Activated CD4-positive, alpha-beta T cell treated with anti-CD3 and anti-CD28 coated beads, Interleukin-2, amount 10 ng/mL, durations not matched to agents 24 days and 14 days (primary cell): ENCODE measurements at places on chromosomes 6 and 20. TPM values are rescaled to one million over a fixed set of nuclear protein-coding genes. Genes with fewer than 3 reads are reported as not detected.

TSPYL4 gene
- total RNA-seq: 22.1 and 22.2 TPM in 2 replicates

TNXB gene
- total RNA-seq: 3.3 and 4.6 TPM in 2 replicates

C20orf141 gene
- not detected in 2 replicates for total RNA-seq

- H3K36me3 ChIP-seq: peaks cover 44% of the 10 kb centered on the region
- no peaks in the 10 kb centered on the region for H3K27me3 ChIP-seq
- H3K27ac ChIP-seq: peak overlapping the region; percentile 62
- peaks cover 51% of the 10 kb centered on the region for H3K4me1 ChIP-seq
- H3K4me3 ChIP-seq: peak overlapping the region; percentile 57
Measured at GRCh38 chr20:34365765-34366213, 2.7 kb downstream of the ITCH start.

DNA sequence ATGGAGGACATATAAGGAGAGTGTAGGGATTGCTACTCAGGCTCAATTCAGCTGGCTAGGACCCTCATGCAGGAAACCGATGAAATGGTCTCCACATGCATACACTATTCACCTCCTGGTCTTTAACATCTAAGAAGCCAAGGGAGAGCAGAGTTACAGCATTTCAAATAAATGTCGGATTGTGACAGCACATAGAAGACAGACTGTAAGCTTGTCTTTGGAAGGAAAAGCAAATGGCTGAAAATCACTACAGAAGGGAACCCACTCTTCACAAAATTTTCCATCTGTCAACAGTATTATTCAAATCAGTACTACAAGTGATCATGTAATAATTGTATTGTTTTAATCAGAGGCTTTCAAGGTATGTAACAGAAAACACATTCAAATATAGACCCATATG lies 72.9 kb downstream of the ATG5 start:
- H3K27ac ChIP-seq: no peak overlapping the region
- H3K4me1 ChIP-seq: peaks cover 7% of the 10 kb centered on the region
